ENCODE measurements at places on chromosomes 3 and 15.

- DNase-seq = no peak
Observed at GRCh38 chr3:172726380-172726779, 15.5 kb upstream of the NCEH1 start.

DNA sequence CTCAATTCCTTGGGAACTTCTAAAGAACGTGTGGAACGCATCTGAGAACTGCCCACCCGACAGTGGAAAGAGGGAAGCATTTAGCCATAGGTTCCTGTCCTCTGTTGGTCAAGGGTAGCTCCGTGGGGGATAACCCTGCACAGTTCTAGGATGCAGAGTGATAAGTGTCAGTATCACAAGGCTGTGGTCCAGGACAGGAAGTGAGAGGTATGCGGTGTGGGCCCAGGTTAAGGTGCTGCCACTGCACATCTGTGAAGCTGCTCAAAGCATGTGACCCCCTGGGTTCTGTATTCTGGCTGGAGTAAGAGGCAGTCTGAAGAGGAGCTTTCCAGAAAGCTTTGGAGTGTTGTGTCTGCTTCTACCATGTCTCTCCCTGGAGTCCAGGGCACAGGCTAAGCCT lies 51.7 kb upstream of the HES1 start:
- no peak for DNase-seq

DNA sequence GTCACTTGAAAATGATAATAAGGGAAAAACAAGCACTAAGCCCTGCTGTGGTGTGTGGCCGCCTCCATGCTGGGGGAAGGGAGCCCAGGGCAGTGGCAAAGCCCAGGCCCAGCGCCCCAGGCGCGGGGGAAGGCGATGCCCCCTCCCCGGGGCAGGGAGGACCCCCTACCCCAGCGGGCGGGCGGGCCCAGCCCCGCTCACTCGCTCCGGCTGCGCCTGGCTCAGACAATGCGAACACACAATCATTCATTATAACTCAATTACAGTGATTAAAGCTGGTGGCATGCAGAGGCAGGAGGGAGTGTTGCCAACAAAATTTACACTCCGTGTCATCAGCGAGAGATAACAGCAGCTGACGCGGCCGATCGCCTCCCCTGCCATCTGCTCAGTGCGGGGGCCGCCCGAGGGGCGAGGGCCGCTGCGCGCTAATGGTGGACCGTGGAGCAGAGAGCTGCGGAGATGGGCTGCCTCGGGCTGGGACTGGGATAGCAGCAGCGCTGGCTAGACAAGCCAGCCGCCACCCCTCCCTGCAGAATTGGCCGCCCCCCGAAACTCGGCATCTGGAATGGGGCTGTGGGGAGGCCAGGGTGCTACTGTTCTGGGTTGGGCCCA lies 64.1 kb downstream of the TLE3 start:
- DNase-seq = no peak

- no peak for DNase-seq
Observed at GRCh38 chr3:183027276-183027675, 46.9 kb upstream of the DCUN1D1 start.

- no peak for DNase-seq
Observed at GRCh38 chr3:72181251-72181650, 396.3 kb upstream of the PROK2 start.

GRCh38 chr15:42279234-42279723 lies 6.0 kb upstream of the TMEM87A start:
- DNase-seq = no peak

DNA sequence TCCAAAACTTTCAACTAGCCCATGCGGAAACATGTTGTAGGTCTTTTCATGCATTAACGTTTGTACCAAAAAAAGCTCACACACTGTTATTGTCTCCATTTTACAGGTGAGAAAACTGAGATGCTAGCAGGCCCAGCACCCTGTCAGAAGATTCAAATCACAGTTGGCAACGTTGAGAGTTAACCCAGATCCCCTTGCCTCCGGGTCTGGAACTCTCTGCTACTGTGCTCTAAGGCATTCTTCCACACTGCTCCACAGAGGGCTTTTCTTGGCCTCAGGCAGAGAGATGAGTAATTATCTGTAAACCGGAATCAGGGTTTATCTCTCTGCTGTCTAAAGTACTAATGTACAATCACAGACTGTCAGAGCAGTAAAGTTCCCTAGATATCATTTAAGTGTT lies 186.0 kb upstream of the LPP start:
- DNase-seq = no peak

DNA sequence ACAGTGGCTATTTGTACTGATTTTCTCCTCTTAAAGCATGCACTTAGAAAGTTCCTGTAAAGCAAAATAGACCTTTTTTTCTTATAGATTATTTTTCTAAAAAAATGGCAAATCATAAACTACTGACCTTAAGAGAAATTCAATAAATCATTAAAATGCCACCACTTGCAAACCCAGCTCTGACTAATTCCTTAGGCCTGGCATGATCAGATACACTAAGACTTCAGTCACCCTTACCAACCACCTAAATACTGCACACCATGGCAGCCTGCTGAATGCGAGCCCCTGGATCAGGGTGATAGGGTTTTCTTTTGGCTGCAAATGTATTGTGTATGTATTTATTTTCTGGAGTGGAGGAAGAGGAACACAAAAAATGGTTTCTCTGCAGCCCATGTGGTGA lies 370.6 kb upstream of the TBL1XR1 start:
- no peak for DNase-seq

DNA sequence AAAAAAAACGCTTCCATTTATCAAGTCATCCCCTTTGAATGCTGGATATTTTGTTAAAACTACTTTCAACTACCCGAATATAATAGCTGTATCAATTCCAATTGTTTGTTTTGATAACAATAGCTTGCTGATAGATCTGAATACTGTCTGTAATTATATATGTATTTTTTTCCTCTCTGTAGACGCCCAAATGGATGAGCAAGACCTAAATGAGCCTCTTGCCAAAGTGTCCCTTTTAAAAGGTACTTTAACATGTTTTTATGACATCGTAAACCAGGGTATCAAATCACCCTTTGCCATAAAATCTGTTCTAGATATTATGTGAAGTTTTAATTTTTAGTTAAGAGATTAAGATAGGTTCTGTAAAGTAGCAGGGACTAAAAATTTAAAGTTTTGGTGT lies 111.5 kb upstream of the FLNB start:
- no peak for DNase-seq
